CD4-positive, alpha-beta T cell treated with Interleukin-2 at 100 ng/mL for 4 hours (primary cell): ENCODE measurements at places on chromosomes 1 and 21.

GRCh38 chr21:31282095-31282709, 61.9 kb downstream of the TIAM1 start:
- no peak for DNase-seq

- no peak for DNase-seq
These were observed 2.8 kb downstream of the ARID4B start for GRCh38 chr1:235325139-235325538.

DNA sequence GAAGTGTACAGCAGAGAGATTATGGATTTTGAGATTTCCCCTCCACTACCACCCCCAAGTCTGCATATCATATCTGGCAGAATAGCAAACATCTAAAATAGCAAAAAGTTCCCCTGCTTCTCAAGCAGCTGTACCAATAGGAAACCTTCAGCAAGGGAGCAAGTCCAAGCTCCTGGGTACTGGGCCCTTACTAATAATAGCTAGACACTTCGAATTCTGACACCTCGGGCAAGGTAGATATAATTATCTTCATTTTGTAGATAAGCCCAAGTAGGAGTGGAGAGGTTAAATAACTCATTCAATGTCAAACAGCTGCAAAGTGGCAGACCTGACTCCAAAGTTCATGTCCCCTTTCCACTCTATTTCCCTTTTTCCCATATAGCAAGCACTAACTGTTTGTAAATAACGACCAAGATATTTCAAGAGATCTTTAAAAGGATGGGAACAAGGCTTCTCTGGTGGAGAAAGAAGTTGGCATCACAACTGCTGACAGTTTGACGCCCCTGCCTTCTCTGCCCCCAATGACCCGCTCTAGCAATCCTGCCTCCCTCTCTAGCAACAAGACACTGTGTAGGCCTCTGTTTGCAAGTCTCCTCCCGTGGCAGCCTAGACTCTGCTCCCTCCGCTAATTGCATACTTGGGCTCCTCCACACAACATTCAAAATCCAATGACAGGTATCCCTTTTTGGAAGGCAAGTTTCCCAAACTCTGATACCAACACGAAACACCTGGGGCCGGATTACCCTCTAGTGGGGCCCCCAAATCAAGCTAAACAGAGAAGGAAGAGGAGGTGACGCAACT, 18.7 kb upstream of the ADAR start:
- no peak for DNase-seq

- DNase-seq, result peak; percentile 32
These were observed 2.0 kb downstream of the PIK3CD start for GRCh38 chr1:9653491-9654050.

GRCh38 chr1:185559684-185560331, 174.4 kb upstream of the HMCN1 start:
- DNase-seq, result peak; percentile 79
